Activated naive CD4-positive, alpha-beta T cell treated with Interleukin-2 at 50 U/mL for 16 hours (primary cell): ENCODE measurements at places on chromosomes 6 and 20.

GRCh38 chr6:112827793-112828192, 480.7 kb downstream of the RFPL4B start:
- DNase-seq = no peak

GRCh38 chr6:105272786-105273185, 93.0 kb upstream of the POPDC3 start:
- no peak for DNase-seq

DNA sequence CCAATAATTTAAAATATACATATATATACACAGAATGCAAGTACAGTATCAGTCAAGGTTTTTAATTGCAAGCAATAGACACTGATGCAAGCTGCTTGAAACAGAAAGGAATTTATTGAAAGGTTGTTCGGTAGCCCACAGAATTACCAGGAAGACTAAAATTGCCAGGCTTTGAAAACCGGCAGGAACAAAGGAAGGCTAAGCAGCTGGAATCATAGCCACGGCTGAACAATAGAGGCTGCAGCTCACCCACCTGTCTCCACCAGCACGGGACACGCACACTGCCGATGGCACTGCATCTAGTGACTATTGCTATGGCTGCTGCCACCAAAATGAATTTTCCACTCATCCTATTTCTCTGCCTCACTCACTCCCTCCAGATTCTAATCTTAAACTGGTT, 22.0 kb upstream of the L3MBTL3 start:
- no peak for DNase-seq

- no peak for DNase-seq
These were observed 3.7 kb upstream of the KAT14 start for GRCh38 chr20:18133962-18134361.

DNA sequence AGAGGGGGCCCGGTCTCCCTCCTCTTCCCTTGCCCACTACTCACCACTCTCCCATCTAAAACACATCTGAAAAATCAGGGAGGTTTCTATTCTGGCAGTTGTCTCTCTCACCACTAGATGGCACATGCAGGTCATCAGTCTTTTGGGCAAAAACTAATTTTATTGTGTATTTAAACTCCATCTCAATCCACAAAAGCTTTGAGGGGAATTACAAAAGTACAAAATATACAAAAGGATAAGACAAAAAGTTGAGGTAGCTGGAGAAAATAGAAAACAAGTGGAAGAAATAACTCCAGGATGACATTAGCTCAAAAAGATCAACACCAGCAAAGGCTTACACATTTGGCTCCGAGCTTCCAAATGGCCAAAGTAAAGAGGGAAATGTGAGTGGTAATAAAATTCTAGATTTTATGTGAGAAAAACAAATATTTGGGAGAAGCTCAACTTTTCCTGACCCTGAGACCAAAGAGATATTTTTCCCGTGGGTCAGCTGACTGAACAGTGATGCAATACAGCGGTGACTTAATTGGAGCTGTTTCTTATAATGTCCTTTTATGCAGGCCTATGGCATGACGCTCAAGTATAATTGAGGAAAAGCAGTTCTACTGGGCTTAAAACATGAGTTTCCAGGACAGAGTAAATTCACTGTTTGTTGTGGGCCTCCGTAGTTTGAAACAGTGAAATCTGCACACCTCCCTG, 79.8 kb upstream of the CHD6 start:
- DNase-seq = no peak

GRCh38 chr6:67974931-67975330, 660.2 kb upstream of the ADGRB3 start:
- no peak for DNase-seq

GRCh38 chr20:36775196-36775595, 1.6 kb upstream of the DSN1 start:
- no peak for DNase-seq

DNA sequence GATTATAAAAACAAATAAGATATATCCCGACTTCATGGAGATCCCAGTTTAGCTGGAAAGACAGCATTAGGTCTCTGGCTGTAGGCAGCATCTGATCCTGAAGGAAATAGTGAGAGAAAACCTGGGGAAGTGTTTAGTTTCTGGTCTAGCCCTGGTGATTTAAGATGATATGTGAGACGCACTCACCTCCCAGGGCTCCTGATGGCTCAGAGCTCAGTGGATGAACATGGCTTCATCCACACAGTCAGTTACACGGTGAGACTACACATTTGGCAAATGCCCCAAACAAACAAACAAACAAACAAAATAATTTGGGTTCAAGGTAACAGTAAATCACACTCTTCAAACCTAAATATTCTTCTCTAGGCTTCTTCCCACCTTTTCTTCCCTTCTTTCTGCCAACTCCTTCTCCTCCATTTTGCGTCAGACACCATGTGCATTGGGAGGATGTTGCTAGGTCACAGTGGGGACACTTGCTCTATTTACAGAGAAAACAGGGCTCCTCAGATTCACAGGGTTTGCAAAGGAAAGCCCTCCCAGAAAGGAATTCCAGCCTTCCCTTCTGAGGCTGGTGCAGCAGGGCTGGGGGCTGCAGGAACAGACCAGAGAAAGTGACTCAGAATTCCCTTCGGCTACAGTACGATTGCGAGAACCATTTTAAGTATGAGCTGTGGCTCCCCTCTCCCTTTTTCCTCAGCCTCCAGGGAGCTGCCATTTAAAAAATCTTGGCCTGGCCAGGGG, 59.6 kb upstream of the SALL4 start:
- no peak for DNase-seq

DNA sequence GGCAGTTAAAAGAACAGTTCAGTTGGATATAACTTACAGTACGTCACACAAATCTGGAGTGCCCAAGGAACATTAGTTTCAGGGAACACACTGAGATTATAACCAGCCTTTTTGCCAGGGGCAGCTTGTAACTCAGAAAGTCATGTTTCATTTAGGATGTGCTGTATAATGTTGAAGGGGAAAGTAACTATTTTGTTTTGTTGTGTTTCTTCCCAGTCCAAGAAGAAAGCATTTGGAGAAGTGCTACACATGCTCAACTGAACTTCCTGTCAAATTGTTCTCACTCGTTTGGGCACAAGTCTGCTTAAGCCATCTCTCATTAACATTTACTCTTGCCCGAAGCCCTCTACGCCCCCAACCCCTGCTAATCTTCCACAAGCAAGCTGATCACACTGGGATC, 157.9 kb downstream of the BTBD9 start:
- DNase-seq = no peak

DNA sequence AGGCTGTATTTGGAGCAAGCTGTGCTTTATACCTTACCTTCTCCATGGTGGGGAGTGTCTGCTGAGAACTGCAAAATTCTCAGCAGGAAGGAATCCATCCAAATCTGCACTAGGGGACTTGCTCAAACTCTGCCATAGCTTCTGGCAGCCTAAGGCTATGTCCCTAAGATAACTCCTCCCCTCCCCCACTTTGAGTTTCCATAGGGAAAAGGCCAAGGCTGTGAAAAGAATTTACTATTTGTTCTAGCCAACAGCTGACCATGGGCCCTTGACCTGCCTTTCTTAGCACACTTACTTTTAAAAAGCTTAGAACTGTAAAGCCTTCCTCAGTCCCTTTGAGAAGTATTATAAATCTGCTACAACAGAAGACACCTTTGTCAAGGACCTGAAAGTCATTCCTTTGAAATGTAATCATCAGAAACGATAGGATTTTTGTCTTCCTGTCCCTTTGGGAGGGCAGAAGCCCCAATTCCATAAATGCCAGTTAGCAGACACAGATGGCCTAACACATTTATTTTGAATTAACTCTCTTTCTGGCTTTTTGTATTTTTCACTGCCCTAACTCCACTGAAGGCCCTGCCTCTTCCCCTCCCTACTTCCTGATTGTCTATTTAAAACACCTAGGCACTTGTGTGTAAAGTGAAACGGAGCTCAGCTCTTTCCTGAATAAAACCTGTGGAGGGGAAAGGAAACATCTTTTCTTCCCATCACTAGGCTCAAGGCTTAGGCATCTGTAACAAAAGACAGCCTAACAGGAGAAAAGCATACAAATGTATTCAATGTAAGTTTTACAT, 157.1 kb downstream of the AKAP7 start:
- no peak for DNase-seq

DNA sequence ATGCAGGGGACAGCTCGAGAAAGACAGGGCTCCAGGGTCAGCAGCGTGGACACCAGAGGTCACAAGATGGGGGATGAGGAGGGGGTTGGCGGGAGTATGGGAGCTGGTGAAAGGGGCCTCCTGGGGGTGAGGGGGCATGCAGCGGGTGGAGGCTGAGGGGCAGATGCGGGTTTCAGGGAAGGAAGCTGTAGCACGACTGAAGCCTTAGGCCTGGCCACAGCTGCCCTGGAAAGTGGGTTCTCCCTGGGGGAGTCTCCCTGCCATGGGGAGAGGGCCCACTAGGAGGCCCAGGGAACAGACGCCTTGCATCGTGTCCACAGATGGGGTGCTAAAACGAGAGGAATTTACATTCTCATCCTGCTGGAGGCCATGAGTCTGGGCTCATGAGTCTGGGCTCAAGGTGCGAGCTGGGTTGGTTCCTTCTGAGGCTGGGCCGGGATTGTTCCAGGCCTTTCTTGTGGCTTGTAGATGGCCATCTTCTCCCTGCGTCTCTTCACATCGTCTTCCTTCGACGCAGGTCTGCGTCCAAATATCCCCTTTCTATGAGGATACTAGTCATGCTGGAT, 18.0 kb downstream of the APCDD1L start:
- DNase-seq = no peak

- DNase-seq = no peak
These were observed 342.7 kb downstream of the PRL start for GRCh38 chr6:21953831-21954801.

- DNase-seq = no peak
These were observed 32.3 kb downstream of the SNAP25 start for GRCh38 chr20:10250902-10251301.

DNA sequence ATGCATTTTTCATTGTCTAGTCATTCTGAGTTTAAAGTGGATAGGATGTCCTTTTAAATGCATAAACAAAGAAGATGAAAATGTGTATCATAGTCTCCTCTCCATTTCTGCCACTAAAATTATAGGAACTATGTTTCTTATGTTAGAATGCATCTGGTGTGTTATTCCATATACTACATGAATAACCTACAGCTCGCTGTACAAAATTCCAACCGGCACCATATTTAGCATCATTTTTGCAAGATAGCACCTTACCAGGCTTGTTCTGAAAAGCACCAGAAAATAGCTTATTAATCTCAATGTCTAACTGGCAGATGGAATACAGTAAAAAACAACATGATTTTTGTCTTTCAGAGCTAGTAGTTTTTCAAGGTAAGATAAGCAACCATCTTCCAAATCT, 241.5 kb downstream of the SLC35F1 start:
- no peak for DNase-seq

DNA sequence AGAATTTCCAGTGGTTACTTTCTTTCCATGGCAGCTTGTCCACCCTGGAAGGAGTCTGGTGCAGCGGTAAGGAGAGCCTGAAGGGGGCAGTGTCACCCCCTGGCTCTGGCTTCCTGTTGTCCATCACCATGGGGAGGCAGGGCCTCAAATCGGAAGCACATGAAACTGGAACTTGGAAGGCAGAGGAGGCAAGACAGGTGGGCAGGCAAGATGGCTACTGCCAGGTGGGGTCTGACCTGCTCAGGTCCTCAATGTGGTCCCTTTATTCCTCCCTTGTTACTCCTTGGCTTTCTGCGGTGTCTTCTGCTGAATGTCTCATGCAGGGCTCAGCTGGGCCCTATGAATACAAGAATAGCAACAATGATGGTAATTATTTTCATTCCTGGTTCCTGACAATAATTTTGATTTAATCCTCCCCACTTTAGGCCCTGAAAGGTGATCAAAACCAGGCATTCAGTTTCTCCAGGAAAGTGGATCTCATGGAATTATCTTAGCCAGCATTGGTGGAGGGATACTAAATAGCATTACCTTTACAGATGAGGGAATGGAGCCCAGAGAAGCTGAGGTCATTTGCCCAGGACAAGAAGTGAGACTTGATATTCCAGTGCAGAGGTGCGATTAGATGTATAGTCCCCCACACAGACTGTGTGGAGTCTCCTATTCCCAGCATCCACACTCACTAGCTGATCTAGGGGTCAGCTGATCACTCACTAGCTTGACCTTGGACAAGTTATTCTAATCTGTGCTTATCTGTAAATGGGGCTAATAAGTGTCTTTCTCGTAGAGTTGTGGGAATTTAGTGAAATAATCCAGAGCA, 17.6 kb upstream of the SNAI1 start:
- DNase-seq = peak; percentile 27

DNA sequence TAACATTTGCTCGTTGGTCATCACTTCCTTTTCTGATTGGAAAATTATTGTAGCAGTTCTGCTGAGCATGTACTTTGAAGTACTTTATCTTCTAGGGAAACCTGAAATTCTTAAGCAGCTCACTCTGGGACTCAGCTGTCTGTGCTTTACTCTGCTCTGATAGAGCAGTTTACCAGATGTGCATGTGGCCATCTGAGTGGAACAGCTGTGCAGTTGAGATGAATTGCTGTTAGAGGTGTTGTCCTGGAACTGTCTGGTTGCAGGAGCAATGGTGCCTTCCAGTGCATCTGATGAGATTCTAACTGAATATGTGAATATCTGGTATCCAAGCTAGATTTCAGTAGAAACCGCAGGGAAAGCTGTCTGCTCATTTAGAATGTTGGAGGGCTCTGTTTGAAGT, 27.2 kb downstream of the PANK2 start:
- DNase-seq = no peak

GRCh38 chr6:31877125-31877650, 1.6 kb downstream of the SLC44A4 start:
- no peak for DNase-seq

DNA sequence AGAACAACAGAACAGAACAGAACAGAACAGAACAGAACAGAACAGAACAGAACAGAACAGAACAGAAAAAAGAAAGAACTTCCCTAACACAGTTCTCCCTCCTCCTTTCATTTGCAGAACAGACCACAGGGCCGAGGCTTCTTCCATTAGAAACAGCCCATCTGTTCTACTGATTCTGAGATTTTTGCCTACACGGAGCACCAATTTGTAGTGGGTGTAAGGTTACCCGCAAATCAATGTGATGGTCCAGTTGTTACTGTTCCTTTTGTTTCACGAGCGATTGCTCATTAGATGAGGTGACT, 734 bp upstream of the OGFRL1 start:
- no peak for DNase-seq
